Activated B cell treated with CpG ODN at 0.5 μM for 24 hours (primary cell): ENCODE measurements at places on chromosomes 6 and 20.

DNA sequence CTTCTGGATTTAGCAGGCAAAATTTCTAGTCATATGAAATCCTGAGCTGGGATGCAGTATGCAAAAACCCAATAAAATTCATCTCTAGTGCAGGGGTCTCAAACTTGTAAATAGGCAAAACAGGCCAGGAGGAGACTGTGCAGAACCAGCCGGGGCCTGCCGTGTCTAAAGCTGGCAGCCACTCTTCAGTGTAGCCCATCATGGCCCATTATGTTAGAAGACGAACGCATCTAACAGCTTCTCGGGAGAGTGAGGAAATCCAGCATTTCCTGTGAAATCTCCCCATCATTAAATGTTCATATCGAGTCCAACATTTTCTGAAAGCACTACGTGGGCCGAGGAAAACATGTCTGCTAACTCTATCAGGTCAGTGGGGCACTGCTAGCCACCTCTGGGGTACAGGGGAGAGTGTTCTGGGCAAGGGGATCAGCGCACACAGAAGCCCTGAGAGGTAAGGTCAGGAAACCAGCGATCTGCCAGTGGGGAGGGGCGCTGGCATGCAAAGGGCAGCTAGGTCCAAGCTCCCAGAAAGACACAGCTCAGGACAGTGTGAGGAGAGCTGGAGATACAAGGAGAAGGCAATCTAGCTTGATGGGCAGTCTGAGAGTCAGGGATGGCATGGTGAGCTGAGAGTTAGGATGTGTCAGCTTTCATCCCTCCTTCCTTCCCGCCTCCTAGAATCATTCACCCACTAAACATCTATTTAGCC lies 144.2 kb downstream of the PREX1 start:
- DNase-seq = no peak

DNA sequence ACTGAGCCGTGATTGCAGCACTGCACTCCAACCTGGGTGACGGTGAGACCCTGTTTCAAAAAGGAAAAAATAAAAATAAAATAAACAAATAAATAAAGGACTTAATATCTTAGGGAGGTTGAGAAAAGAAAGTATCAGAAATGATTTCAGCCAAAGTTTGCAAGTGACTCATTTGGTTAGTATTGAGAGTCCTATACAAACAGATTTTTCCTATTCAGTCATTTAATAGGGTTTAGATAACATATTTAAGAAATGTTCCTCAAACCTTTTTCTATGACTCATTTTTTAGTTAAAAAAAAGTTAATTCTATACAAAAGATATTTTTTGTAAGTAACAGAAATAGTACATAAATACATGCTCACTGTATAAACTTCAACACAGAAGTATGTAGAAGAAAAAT lies 235.1 kb downstream of the GJA1 start:
- DNase-seq = no peak

GRCh38 chr20:63552481-63553249 lies 1.3 kb upstream of the FNDC11 start:
- DNase-seq = no peak

GRCh38 chr6:155259204-155259603 lies 4.6 kb upstream of the CLDN20 start:
- no peak for DNase-seq

DNA sequence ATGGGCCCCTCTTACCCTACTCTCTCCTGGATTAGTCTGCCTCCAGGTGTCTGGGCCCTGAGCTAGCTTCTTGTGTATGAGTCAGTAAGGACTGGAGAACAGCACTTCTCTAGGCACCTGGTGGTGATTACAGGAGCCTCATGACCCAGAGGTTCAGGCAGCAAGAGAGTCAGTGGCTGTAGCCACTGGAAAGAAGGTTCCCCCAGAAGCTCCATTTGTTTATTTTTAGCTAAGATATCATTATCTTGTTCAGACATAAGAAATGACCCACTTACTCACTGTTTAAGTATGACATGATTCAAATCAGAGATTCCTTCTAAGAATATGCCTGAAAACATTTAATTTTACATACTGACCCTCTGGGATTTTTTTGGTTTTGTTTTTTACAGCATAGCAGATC lies 23.6 kb upstream of the SLC4A11 start:
- no peak for DNase-seq

DNA sequence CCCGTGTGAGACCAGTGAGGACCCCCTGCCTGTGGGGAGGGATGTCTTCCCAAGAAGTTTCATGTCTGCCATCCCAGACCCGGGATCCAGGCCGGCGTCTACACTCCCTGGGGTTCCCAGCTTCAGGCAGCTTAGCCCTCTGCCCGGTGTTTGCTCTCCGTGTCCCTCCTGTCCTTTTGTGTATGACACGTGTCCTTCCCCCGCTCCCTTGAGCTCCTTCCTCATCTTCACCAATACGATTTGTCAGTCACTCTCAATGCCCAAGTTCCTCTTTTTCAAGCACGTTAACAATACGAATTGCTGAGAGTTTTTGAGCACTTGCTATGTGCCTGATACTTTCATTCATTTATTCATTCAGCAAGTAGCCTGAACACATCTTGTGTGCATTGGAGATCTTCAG lies 115.6 kb upstream of the PTPN1 start:
- DNase-seq = no peak

DNA sequence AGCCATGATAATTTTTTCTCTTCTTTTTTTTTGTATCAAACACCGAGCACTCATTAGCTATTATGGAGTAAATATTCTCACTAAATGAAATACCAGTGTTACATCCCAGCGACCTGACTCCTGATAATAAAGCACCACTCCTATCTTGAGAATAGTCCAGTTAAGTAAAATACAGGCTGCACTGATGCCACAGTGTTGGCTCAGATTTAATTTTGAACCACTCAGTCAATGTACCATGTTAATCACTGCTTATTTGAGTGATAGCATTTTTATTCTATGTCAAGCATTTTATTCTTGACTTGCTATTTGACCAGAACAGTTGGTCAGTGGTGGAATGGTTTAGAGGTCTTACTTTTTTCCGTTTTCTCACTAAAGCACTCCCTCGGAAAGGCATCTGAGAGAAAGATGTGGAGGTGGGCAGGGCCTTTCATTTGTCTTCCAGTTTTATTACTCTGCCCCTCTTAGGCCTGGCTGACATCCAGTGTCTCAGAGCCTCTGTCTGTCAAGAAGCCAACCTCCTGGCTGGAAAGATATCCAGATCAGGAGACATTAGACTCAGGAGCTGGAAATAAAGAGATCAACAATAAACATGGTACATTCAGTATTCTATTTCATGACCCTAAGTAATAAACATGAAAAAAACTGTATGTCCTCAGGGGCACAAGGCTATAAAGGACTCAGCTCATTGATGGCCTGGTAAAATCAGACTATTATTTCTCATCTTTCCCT lies 457.8 kb downstream of the EPM2A start:
- DNase-seq = no peak

- DNase-seq = no peak
These were observed 52.8 kb downstream of the MYB start for GRCh38 chr6:135233686-135234491.

DNA sequence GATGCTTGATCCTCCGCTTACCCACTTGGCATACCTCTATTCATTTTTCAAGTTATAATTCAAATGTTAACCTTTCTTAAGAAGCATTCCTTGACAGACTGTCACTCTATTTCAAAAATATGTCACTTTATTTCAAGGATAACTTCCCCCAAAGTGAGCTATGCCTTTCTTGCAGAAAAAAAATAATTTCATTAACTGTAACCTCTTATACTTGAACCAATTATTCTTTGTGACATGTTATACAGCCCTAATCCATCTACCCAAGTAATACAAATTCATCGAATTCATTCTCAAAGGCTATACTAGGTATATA lies 9.3 kb upstream of the NHSL1 start:
- no peak for DNase-seq

GRCh38 chr6:144653885-144654505 lies 368.9 kb downstream of the UTRN start:
- DNase-seq = no peak

DNA sequence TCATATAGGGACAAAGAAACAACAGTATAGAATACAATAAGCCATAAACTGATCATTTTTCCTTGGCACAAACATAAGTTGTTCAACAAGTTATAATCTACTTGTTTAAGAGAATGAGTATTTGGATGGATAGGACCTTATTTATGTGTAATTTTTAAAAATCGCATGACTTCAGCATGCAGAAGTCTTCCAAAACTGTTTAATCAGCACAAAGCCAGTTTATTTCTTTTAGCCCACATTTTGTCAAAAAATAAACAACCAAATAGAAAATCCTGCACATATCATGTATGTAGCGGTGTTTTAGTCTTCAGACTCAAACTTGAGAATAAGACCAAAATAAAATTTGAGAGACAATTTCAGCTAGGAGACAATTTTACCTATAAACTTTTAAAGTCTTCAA lies 304.7 kb downstream of the TRDN start:
- DNase-seq = no peak

DNA sequence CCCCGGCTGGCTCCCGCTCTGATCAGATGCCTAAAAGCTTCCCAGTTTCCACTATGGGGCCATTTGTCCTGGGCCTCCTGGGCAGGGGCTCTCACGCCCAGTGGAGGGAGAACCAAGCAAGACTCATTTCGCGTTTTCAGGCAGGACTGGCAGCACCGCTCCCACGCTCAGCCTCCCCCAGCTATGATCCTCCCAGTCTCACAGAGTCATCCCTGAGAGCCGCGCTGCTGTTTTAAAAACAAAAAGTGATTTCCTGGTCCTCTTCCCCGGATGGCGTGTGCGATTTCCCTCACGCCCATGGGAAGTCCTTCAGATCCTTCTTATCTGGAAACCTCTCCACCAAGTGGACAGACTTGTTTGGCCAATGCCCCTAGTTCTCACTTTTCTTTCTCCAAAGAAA lies at the start of gene ADGRF5:
Gene ADGRF5 (minus strand): TSS at position 208 of the 400 bp plus-strand sequence. CDS start 15,176 bp downstream, outside the sequence.
- no peak for DNase-seq

DNA sequence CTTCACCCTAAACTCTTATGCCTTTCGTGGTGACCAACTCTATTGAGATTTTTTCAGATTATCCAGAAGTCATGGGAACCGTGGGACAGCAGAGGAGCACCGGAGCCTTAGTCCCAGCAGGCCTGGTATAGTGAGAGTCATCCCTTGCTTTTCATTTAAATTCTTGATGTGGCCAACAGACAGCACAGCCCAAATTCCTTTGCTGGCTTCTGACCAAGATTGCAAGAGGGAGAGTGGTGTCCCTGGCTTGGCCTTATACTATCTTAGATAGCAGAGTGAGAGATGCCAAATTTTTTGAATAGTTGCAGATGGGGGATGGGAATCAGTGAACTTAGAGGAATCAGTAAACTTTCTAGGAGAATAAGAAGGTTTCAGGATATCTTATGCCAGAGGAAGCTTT lies 7.8 kb downstream of the STX11 start:
- DNase-seq = no peak

DNA sequence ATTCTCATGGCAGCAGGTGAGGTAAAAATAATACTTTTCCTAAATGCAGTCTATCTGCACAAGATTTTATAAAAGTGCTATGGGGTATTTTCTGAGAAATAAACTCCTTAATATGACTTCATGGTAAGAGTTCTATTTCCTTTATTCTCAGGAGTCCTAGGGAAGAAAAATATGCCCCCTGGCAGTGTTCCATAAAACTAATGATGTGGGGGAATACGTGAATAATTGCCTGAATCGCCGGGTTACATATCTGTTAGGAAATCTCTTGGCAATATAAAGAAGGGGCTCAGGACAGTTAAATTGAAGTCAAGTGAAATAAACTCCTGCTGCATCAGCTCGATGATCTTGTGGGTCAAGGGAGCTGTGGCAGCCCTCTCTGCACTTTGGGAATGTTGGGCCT lies 229.7 kb downstream of the MAFB start:
- no peak for DNase-seq
